Esophagus squamous epithelium (tissue), 5 donors: ENCODE measurements at places on chromosomes 2 and 18. TPM values are rescaled to one million over a fixed set of nuclear protein-coding genes. Genes with fewer than 3 reads are reported as not detected.

CCBE1 gene
- total RNA-seq = 0.48 TPM

TTN gene
- 3.1 TPM for total RNA-seq

C2orf78 gene
- not detected for total RNA-seq

CFC1 gene
- not detected for total RNA-seq

GCFC2 gene
- 13.7 TPM for total RNA-seq

COPS9 gene
- 225 TPM for total RNA-seq

LYPD6 gene
- total RNA-seq = 0.76 TPM

UBXN2A gene
- total RNA-seq = 9.2 TPM

CERKL gene
- total RNA-seq = not detected

MAP2 gene
- 8.5 TPM for total RNA-seq

GNAL gene
- 11.4 TPM for total RNA-seq

ANO7 gene
- not detected for total RNA-seq

M1AP gene
- 0.19 TPM for total RNA-seq

ACADL gene
- total RNA-seq = 1.3 TPM

PID1 gene
- 4.2 TPM for total RNA-seq

EN1 gene
- not detected for total RNA-seq

MAPK4 gene
- total RNA-seq = 0.13 TPM

MEIS1 gene
- total RNA-seq = 56.1 TPM

TCF4 gene
- 79.7 TPM for total RNA-seq

GLI2 gene
- total RNA-seq = 2.4 TPM

ZNF519 gene
- total RNA-seq = 3.6 TPM

MAP3K19 gene
- total RNA-seq = not detected

C2orf92 gene
- not detected for total RNA-seq

NOL4 gene
- not detected for total RNA-seq

KLF11 gene
- 2.2 TPM for total RNA-seq

PAX3 gene
- total RNA-seq = not detected

SIX3 gene
- not detected for total RNA-seq

GNLY gene
- 0.76 TPM for total RNA-seq

TRIM43 gene
- total RNA-seq = not detected

MDH1B gene
- total RNA-seq = 0.61 TPM

GYPC gene
- total RNA-seq = 4.8 TPM

SESTD1 gene
- 20.1 TPM for total RNA-seq

DNER gene
- total RNA-seq = 2.5 TPM
